ENCODE measurements at places on chromosomes 3 and 15.
A peak's percentile ranks its signal among the peaks of the same experiment; 100 is the strongest.

DNA sequence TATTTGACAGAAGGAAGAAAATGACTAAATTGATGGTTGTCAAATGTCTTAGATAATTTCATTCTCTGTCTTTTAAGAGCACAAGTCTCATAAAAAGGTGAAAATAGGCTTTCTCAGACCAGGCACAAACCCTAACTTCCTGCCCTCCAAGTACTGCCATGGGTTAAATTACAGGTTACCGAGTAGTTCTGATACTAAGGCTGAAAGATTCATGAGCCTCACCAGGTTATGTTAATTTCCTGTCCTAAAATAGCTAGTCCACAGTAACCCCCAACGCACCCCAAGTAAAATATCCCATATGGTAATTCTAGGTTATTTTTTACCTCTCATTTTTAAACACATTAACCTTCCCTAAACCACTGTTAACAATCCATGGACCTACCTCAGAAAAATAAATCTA, 42.0 kb downstream of the GSK3B start:
- DNase-seq: peak; percentile 16

- DNase-seq: no peak
Measured at GRCh38 chr3:15081960-15082664, 16.8 kb downstream of the RBSN start.

DNA sequence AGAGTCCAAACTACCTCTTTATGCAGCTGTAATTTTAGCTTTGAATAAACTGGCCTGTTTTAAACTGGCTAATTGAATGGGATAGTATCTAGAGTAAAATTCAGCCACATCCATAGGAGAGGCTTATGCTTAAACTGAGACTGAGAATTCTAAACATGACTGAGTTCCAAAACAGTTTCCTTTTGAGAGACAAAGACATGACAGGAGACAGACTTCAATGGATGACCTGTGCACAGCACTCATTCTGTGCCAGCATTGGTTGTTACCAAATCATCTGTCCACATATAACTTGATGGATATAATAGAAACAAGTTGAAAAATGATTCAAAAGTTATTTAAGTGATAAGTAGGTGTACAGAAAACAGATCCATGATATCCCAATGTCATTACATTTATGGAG, 20.9 kb downstream of the IL12A start:
- no peak for DNase-seq

DNA sequence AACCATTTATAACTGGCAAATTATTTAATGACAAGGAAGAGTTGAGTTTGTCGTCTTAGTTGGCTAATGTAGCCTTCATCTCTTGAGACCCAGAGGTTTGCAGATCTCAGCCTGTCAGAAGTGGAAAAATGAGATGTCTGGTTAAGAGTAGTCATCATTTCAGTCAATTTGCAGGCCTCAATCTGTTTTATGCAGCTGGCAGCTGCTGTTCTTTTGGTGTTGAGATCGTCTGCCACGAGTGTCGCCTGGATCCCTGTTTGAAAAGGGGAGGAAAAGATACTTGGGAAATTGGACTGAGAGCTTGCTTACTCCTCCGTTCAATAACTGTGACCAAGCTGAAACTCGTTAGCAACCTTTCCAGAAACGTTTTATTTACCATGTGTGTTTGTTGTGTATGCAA, 2.3 kb downstream of the PHLDB2 start:
- no peak for DNase-seq

DNA sequence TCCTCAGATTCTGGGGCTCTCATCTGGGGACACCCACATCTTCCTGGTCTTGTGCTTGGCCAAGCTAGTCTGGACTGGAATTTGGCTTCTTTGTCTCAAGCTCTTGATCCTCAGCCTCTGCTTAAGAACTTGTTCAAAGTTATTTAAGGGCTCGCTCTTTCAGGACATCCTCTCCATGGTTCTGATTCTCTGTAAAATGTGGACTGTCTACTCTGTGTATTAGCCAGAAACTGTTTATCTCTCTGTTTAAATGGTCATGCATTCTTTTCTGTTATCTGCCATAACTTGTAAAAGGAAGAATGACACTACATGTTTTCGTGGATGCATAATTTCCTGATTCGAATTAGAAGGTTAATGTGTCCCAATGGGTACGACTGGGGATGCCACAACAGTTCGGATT, 79.4 kb downstream of the COL6A5 start:
- no peak for DNase-seq

DNA sequence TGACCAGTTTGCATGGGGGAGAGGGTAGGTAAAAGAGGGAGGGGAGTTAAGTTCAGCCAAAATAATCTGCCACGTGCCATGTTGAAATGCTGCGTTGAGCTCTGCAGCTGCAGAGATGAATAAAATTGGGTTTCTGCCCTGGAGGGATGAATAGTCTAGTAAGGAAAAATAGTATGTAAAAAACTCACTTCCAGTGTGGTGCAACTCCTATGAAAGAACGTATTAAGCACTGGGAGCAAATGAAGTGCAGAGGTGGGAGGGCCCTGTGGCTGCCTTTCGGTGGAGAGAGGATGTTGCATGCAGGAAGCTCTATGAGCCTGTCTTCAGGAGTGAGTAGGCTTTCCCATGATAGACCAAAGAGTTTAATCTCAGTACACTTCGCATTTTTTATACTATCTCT, 8.6 kb downstream of the CEP63 start:
- DNase-seq: no peak

- DNase-seq: no peak
Measured at GRCh38 chr3:161175506-161175905, 45.6 kb upstream of the NMD3 start.

DNA sequence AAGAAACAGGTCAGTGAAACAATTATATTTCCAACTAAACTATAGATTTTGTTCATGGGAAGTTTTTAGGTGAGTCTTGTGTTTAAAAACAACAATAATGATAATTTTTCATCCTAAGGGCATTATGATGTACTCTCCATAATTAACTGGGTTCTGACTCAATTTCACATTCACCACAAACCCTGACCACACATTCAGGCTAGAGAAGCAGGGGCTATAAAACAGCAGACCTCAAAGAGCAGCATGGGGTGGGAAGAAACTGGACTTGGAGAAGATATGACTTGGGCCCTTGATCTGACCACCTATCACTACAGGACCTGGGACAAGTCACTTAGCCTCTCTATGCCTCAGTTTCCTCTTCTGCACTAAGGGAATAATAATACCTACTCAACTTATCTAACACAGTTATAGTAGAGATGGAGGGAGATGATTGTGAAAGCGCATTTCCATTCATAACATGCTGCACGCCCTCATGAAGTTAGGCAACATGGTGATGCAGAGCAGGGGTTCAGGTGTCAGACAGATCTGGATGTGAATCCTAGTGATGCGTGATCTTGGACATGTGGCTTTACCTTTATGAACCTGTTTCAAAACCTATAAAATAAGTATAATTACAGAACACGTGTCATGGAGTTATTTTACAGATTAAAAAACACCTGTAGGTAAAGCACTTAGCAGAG, 63.0 kb upstream of the ACP3 start:
- DNase-seq: no peak

DNA sequence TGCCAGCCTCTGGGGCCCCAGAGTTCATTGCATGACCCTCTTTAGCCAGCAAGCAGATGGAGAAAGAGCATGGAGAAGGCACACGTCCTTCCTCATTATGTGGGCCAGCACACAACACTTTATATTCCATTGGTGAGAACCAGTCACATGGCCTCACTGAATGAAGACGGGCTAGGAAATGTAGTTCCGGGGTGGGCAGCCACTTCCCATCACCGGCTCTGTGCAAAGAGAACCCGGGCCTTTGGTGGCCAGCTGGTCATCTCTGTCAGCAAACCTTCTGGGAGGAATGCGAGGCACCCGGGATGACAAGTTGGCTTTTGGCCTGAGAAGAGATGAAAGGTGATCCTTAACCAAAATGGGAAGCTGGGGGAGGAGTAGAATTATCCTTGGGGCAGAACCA, 90.2 kb upstream of the VGLL4 start:
- no peak for DNase-seq

GRCh38 chr3:32685543-32686185, 676 bp downstream of the CNOT10 start:
- DNase-seq: no peak

- no peak for DNase-seq
Measured at GRCh38 chr15:48888836-48889235, 10.9 kb downstream of the EID1 start.

DNA sequence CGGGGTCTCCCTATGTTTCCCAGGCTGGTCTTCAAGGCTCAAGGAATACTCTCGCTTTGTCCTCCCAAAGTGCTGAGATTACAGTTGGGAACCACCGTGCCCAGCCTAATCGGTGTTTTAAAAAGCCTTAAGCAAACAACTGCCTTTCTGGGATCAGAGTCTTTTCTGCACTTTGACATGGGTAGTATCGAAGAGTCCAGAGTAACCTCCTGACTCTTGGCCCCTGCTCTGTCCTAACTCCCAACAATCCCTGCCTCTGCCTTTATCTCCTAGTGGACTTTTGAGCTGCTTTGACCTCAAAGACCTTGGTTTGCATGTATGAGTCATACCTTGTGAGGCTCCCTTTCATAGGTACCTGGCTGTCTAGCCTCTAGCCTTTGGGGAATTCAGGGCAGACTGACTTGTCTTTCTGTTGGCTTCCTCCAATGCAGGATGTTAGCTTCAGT, 21.0 kb upstream of the HACD2 start:
- no peak for DNase-seq

- DNase-seq: no peak
Measured at GRCh38 chr15:78242128-78242527, 7.8 kb upstream of the ACSBG1 start.

GRCh38 chr3:56970461-56970879, 90.0 kb upstream of the SPATA12 start:
- DNase-seq: no peak

- no peak for DNase-seq
Measured at GRCh38 chr15:34883042-34883441, 86.5 kb downstream of the AQR start.

GRCh38 chr15:58361273-58361759, 70.5 kb upstream of the LIPC start:
- DNase-seq: no peak

DNA sequence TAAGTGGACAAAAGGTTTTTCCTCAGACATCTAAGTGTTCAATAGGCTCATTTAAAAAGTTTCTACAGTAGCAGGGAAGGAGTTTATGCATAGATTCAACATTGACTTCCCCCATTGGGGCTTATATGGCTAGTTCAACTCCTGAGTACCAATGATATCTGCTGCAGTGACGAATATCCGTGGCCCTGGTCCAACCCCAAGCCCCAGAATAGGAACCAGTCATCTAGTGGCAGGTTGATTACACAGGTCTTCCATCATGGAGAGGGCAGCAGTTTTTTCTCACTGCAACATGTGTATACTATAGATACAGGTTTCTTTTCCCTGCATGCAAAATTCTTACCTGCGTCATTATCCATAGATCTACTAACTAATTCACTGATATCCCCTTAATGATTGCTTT, 45.8 kb upstream of the KPNA4 start:
- no peak for DNase-seq

- DNase-seq: no peak
Measured at GRCh38 chr3:119352863-119353527, 58.8 kb downstream of the ARHGAP31 start.

GRCh38 chr15:63331456-63331855, 50.2 kb downstream of the CA12 start:
- DNase-seq: no peak

- no peak for DNase-seq
Measured at GRCh38 chr15:35246451-35246850, 161.4 kb upstream of the NANOGP8 start.

- no peak for DNase-seq
Measured at GRCh38 chr3:174710612-174711011, 148.5 kb upstream of the NAALADL2 start.

- no peak for DNase-seq
Measured at GRCh38 chr15:36645106-36645505, 65.7 kb downstream of the CDIN1 start.

- DNase-seq: no peak
Measured at GRCh38 chr3:76554707-76555106, 485.2 kb upstream of the ROBO2 start.

- no peak for DNase-seq
Measured at GRCh38 chr3:159030138-159030670, 228.3 kb downstream of the MFSD1 start.

DNA sequence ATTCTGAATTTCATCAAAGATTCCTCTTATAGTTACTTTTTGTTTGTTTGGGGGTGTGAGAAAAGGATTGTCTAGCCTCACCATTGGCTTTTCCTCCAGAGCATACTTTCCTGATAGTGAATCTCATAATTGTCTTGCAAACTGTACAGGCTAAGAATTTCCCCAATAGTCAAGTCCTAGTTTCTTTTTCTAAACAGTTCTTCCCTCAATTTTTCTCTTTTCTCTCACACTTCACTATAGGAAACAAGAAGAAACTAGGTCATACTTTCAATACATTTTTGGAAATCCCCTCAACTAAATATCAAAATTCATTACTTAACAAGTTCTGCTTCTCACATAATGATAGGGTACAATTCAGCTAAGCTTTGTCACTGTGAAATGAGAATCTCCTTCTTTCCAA, 241.9 kb downstream of the IL20RB start:
- DNase-seq: no peak

- DNase-seq: no peak
Measured at GRCh38 chr3:180762866-180763265, 83.6 kb upstream of the CCDC39 start.

DNA sequence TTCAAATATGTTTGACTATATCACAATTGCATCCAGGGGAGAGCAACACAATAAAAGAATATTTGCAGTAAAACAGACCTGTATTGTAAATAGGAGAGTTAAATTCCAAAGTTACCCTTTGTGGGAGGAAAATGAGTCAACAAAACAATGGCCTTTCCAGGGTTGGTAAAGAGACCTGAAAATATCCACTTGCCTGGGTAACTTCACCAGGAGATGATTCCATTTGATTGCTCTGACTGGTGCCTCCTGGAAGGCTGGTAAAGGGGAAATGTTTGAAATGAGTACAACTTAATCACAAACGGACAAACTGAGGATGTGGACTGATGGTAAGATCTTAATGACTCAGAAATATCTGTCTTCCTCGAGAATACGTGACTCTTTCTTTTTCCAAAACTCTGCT, 43.6 kb upstream of the SRGAP3 start:
- DNase-seq: no peak

DNA sequence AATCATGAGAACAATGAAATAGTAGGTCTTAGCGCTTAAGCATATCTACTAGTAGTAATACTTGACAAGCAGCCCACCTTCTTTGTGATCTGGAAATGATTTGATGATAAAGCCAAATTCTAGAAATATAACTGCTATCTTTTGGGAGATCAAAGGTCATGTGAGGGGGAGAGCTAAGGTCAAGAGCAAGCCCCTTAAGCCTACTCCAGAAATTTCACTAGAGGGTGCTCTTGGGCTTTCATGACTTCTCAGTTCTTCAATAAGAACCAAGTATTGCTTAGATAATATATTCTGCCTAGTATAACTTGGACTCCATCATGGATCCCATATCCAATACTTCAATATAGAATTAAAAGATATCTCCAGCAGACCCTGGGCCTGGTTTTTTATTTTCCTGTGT, 319.6 kb downstream of the ZBTB20 start:
- peak; percentile 18 for DNase-seq

- DNase-seq: no peak
Measured at GRCh38 chr15:46577767-46578166, 942.9 kb downstream of the SQOR start.
